COR-L47 (cell line): ENCODE measurements at places on chromosomes 1 and 21.

GRCh38 chr1:163614361-163614760, 292.6 kb downstream of the NUF2 start:
- DNase-seq, result no peak

DNA sequence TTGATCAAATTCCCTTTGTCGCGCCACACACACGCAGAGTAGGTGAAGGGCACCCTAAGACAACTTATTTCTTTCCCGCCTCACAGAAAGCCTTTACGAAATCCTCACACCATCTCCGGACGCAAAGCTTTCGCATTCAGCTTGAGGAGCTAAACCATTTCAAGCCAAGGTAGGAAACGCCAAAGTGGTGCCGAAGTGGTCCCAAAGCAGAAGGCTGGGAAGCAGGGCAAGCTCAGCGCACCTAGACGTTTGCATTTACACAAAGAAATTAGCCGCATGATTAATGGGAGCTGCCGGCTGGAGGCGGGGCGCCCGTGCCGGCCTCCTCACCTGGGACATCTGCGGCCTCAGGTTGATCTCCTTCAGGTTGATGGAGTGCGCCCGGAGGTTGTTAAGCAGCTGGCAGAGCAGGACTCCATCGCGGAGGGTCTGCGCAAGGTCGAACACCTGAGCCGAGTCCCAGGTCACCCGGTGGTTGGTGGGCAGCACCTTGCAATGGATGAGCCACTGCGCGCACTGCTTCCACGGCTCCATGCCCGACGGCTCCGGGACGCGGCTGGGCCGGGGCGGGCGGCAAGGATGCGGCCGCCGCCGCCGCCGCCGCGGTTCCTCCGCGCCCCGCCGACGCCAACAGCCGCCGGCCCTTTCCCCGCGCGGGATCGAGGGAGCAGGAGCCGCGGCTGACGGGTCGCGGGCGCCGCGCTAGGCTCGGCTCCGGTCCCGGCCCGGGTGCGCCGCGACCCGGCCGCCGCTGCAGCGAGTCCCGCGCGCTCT, 457 bp downstream of the VAV3 start:
- no peak for DNase-seq

- DNase-seq, result no peak
Measured at GRCh38 chr1:2475571-2475970, 518 bp upstream of the PLCH2 start.

- DNase-seq, result no peak
Measured at GRCh38 chr1:29607236-29607635, 370.9 kb downstream of the PTPRU start.

DNA sequence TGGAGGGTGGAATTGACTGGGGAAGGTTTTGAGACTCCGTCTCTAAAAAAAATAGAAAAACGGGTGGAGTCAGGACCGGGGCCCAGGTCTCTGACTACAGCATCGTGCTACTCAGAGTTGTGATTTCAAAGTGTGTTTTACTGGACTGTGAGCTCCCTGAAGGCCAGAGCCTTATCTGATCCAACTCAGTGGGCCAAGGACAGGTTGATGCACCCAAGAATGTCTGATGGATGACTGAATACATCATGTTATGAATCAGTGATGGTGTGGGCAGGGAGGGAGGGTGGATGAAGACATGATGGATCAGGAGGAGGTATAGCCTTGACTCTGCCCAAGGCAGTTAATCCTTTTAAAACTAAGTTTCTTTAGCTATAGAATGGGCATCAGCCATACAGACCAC, 81.6 kb downstream of the FOXD2 start:
- DNase-seq, result no peak
